ENCODE measurements at places on chromosomes 7 and 10. TPM values are rescaled to one million over a fixed set of nuclear protein-coding genes. Genes with fewer than 3 reads are reported as not detected.

RASSF4 gene
- polyA plus RNA-seq = 32.7 TPM

POM121 gene
- 31.3 TPM for polyA plus RNA-seq

PNLIPRP1 gene
- polyA plus RNA-seq = 1.2 TPM

CALHM3 gene
- not detected for polyA plus RNA-seq

Data from adipose tissue (tissue), 3 donors.